ENCODE measurements at places on chromosomes 3 and 15.

DNA sequence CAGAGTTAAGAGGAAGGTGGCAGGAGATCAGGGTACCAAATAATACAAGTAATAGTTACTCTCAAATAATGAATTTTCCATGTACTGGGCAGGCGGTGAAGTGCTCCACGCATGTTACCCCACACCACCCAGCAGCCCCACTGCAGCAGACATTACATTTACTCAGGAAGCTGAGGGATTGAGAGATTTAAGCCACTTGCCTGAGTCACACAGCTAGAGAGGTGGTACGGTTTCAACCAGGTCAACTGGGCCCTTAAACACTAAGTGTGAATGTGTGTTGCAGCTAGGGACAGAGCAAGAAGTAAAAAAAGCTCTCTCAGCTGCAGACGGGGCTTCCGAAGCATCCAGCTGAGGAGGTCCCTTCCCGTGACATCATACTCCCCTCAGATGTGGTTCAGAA is 91.3 kb downstream of the PRICKLE2 start:
- no peak for DNase-seq

DNA sequence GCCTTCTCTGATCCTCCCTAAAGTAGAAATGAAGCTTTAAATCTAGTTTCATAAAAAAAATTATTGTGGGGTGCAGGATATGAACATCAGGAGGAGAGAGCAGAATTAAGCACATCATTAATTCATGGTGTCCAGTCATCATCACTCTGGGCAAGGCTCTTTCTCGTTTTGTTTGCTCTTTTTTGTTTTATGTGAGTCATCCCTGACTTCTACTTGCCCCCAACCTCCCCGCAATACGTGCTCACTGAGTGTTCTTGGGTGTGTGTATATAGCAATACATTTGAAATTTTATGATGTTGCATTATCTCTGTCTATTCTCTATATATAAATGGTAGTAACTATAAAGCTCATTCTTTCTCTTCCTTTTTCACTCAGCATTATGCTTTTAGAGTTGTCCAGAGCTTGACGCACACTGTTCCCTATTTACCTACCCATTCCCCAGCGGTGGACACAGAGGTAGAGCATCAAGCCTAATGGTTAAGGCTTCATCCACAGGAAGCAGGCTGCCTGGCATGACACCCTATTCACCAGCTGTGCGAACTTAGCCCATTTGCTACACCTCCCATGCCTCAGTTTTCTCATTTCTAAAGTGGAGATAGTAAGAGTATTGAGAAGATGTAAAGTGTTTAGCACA is 72.3 kb downstream of the CD200R1L start:
- DNase-seq = no peak

- no peak for DNase-seq
These were observed 14.5 kb downstream of the RBP1 start for GRCh38 chr3:139524841-139525636.

DNA sequence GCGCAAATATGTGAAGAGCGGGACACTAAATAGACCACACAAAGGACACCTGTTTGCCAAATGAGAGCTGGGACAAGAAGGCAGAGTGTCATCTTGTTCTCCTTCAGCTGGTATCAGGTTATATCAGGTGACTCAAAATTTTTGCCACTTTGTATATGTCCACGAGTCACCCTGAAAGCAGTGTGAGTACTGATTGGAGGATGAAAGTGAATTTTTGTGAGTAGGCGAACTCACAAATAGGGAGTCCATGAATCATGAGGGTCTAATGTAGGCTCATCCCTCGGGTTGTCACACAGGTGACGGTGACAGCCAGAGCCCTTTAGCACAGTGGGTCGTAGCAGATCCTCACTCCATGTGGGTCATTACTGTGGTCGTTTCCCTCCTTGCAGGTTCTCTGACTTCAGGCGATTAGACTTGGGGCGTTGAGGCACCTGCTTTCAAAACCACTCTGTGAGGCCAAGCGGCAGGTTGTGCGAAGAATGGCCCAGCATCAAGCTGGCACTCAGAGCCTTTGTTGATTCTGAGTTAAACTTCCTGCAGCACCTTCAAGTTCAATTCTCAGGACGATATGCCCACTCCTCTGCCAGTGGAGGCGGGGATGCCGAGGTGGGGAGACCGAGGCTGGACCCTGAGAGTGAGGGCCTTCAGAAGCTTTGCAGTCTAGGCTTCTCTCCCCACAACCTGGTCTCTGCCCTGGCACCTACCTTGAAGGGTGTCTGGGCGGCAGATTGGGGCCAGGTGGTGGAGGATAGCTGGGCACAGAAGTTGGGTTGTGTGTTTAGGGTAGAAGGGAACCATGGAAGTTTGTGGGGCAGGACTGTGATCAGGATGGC is 173.8 kb downstream of the SMAD6 start:
- DNase-seq = no peak

GRCh38 chr3:30553641-30554316 is 52.6 kb upstream of the TGFBR2 start:
- DNase-seq = no peak

GRCh38 chr3:124686028-124686670 is 44.1 kb upstream of the UMPS start:
- DNase-seq = no peak

GRCh38 chr15:56735589-56735988 is 2.3 kb upstream of the ZNF280D start:
- no peak for DNase-seq

DNA sequence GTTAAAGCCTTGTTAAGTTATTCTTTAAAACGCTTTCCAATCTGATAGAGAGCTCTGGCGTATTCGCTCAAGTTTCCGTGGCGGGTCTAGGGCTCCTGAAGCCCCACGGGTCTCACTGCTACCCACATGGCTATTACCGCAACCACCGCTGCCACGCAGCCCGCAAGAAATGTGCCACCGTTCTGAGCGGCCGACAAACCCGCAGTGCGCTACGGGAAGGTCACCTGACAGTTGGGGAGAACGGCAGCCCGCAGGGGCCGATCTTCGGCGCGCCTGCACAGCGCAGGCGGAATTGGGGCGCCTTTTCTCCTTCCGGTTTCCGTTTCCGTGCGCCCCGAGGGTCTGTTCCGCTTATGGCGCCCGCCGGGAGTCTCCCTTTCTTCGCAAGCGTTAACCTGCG is 76.6 kb upstream of the SNRPN start:
- no peak for DNase-seq

GRCh38 chr15:90294601-90295269 is 29.3 kb downstream of the NGRN start:
- DNase-seq = no peak

DNA sequence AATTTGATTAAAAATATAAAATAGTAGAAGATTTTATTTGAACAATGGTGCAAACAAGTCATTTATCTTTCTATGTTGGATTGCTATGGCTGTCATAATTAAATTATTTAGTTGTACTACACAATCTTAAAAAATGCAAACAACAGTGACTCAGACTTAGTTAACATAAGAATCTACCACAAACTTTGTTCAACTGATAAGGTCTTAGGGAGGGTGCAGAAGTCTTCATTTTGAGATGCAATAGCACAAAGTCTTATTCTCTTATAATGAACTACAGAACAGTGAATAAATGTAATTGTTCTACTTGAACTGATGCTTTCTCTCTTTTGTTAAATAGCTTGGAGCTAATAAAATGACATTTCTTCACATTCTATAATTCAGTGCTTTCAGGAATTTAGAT is 482.8 kb upstream of the NAALADL2 start:
- DNase-seq = no peak

DNA sequence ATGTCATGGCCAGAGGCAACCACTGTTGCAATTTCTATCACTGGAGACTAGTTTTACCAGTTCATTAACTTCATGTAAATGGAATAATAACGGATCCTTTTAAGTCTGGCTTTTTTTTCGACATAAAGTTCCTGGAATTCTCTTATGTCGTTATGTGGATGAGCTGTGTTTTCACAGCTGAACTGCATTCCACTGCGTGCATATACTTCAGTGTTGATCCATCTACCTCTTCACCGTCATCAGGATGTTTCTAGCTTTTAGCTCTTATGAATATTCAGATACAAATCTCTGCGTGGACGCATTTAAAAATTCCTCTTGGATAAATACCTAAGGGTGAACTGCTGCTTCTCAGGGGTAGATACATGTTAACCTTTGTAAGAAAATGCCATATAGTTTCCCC is 15.6 kb upstream of the CYFIP1 start:
- no peak for DNase-seq

DNA sequence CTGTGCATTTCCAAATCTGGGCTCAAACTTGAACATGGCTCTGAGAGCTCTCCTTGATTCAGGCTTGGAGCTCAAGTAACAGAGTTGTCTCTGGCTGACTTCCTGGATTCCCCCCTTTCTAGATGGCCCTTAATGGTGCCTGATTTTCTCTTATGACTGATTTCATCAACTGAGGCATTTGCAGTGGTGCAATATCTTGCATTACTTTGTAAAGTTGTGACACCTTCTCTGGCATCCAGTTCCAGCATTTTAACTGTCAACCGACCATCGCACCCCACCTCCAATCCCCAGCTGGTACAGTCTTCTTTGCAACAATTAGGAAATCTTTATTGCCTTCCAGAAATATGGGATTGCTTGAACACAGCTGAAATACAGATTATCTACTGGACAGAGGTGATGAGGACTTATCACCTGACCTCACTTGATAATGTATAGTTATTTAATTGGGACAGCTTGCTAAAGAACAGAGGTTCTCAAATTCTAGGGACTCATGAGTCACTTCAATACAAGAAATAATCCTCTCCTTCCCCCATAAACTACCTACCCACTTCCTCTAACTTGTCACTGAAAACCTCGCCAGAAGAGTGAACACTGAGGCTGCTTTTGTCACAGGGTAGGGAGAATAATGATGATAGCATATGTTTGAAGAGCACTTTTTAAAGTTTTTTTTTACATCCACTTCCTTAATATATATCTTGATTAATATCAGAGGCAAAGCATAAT is 41.8 kb downstream of the FILIP1L start:
- DNase-seq = no peak

DNA sequence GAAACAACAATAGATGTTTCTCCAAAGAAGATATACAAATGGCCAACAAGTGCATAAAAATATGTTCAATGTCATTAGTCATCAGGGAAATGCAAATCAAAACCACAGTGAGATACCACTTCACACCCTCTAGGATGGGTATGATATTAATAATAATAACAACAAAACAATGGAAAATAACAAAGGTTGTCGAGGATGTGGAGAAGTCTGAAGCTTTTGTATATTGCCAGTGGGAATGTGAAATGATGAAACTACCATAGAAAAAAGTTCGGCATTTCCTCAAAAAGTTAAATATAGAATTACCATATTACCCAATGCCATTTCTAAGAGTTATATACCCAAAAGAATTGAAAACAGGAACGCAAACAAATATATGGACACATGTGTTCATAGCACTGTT is 10.8 kb downstream of the BHLHE40 start:
- no peak for DNase-seq

DNA sequence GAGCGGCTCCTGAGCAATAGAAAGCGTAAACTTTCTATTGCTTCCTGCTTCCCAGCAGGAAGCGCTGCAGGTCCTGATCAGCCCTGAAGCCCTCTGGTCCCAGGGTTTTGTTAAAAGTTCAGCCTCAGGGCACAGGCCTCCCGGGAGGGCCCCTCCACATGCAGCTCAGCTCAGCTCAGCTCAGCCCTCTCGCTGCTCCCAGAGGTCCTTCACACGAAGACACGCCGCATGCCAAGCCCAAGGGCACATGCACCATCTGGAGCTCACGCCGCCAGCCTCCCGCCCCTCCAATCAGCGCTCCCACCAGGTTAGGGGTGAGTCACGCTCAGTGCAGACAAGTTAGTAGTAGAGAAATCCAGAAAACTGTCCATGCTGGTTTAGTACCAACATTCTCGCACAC is 12.7 kb downstream of the TKT start:
- DNase-seq = no peak

DNA sequence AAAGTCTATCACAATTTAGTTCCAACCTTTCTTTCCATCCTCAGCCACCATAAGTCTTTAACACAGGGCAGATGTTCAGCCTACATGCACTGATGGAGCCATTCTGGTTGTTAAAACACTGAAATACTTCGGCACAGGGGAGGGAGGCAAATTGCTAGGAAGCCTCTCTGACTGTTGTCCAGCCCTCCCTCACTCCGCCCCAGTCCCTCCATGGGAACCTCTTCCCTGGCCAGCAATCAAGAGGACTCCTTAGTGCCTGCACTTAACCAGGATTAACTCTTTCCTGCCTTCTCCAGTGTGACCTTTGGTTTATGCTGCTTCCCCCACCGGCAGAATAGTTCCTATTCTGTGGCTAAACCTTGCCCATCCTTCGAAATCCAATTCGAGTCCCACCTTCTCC is 47.0 kb upstream of the USP3 start:
- DNase-seq = no peak
